ENCODE measurements at places on chromosomes 6 and 20.

DNA sequence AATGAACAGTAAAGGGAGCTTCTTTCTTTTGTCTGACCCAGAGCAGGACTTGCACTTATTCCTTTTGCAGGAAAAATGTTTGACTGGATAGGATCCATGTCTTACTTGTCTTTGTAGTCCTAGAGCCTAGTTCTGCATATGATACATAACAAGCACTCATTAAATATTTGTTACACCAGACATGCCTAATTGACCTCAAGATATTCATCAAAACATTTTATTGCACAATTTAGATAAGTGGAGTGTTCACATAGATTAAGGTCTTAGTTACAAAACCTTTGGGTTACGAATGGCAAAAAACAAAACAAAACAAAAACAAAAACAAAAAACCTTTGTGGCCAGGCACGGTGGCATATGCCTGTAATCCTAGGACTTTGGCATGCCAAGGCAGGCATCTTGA, 735.8 kb upstream of the NRSN1 start:
- no peak for DNase-seq

DNA sequence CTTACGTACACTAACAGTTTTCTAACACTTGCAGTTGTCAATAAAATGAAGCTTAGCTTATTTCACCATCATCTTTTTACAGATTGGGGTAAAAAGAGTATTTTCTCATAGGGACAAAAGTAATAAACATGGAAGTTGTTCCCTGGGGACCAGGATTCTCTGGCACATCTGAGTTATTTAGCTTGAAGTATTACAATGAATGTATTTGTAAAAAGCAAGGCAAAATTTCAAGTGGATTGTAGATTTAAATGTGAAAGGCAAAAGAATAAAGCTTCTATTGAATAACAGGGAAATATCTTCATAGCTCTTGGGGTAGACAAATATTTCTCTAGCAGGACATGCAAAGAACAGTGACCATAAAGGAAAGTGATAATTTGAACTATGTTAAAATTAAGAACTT, 260.0 kb upstream of the ECI2 start:
- DNase-seq = no peak

DNA sequence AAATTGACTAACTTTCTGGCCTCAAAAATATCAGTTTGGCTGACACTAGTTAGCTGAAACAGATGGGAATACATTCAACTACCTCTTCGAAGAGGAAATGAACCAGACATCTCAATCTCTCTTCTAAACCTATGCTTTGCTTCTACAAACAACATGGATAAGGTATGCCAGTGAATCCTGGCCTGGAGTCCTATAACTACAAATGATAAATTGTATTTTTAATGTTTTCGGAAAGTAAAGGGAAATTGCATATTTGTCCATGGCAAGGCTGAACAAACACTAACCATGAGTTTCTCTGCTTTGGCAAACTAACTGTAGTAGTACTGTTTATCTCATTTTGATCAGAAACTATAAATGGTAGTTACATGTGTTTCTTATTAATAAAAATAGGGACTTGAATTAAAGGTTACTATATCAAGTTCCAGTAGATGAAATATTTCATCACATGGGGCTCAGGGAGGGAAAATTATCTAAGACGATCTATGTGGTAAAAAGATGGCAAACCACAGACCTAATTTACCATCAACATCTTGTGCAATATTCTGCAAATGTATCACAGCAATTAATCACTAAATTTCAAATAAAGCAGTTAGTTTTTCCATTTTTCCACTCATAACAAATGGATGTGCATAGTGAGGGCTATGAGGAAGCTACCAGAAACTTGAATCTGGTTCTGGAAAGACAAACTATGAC, 76.8 kb downstream of the COL12A1 start:
- peak; percentile 61 for DNase-seq

DNA sequence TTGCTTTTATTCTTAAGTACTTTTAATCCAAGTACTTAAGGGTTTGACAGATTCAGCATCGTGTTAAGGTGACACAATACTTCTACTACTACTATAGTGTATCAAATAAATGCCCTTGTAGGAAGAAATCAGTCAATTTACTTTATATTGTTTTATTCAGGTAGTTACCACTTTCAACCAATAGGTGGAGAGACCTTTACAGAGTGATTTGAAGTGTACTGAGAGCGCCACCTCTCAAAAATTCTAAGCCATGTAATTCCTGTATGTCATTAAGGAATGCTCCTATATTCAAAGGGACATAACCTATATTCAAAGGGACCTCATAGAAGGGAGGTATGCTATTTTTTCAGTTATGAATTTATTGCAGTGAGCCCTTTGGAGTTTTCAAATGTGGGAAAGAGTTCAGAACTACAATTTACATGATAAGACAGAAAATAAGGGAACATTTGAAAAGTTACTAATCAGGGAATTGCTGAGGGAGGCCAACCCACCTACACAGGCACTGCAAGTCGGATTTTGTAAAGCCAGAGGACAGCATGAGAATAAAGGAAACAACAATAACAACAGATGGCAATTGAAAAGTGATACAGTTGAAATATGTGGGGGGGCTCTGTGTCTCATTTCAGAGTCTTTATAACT, 955.6 kb downstream of the TBC1D32 start:
- DNase-seq = no peak
